ENCODE measurements at places on chromosomes 2 and 18. TPM values are rescaled to one million over a fixed set of nuclear protein-coding genes. Genes with fewer than 3 reads are reported as not detected.
A peak's percentile ranks its signal among the peaks of the same experiment; 100 is the strongest.

Gene NEURL3
- 0.16 TPM for total RNA-seq

Gene GALNT14
- total RNA-seq: 0.90 TPM

Gene MARCO
- total RNA-seq: not detected

Gene SLC4A5
- 1.2 TPM for total RNA-seq

Gene MPV17
- 80.4 TPM for total RNA-seq

Gene VWC2L
- not detected for total RNA-seq

Gene GAREM1
- total RNA-seq: not detected

Gene SNRNP27
- 60.4 TPM for total RNA-seq

Gene AGXT
- total RNA-seq: not detected

Gene RBM43
- 2.6 TPM for total RNA-seq

Gene SLC19A3
- not detected for total RNA-seq

- no peaks in the 10 kb centered on the region for H3K36me3 ChIP-seq
- no peak for DNase-seq
- no peaks in the 10 kb centered on the region for H3K4me1 ChIP-seq
- H3K4me3 ChIP-seq: no peak overlapping the region
- H3K27me3 ChIP-seq: no peaks in the 10 kb centered on the region
Measured at GRCh38 chr18:37653618-37654017, 88.0 kb upstream of the CELF4 start.

GRCh38 chr2:239400596-239401066 lies at the start of gene HDAC4:
Gene HDAC4 (minus strand): TSS chr2:239401020. CDS start chr2:239352699, 48,321 bp downstream.
- peak within 1 kb of the TSS; percentile 91 for H3K4me3 ChIP-seq
- peak within 1 kb of the TSS; percentile 99 for H3K27ac ChIP-seq
- peaks cover 34% of the 10 kb centered on the region for H3K4me1 ChIP-seq
- peaks cover 23% of the 10 kb centered on the region for H3K36me3 ChIP-seq
- DNase-seq: no peak
- peaks cover 5% of the 10 kb centered on the region for H3K27me3 ChIP-seq

DNA sequence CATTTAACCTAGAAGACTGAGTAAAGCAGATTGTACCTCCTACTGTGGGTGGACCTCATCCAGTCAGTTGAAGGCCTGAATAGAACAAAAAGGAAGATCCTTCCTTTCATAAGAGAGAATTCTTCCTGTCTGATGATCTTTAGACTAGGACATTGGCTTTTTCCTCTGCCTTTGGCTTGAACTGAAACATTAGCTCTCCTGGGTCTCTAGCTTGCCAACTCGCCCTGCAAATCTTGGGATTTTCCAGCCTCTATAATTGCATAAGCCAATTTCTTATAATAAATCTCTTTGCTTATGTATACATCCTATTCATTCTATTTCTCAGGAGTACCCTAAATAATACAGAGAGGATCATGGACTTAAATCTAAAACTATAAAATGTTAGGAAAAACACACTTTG lies 6.2 kb upstream of the KDSR start:
- no peak overlapping the region for H3K4me3 ChIP-seq
- H3K4me1 ChIP-seq: peaks cover 13% of the 10 kb centered on the region
- no peak overlapping the region for H3K27ac ChIP-seq

- H3K4me3 ChIP-seq: no peak overlapping the region
- peaks cover 76% of the 10 kb centered on the region for H3K27me3 ChIP-seq
- DNase-seq: no peak
- H3K36me3 ChIP-seq: peaks cover 3% of the 10 kb centered on the region
Measured at GRCh38 chr2:176170602-176171305, 13.6 kb downstream of the HOXD3 start.

- H3K4me1 ChIP-seq: no peaks in the 10 kb centered on the region
- no peaks in the 10 kb centered on the region for H3K36me3 ChIP-seq
- no peak overlapping the region for H3K4me3 ChIP-seq
- no peak for DNase-seq
- H3K27me3 ChIP-seq: peaks cover 5% of the 10 kb centered on the region
Measured at GRCh38 chr2:36663851-36664695, 32.4 kb upstream of the VIT start.

DNA sequence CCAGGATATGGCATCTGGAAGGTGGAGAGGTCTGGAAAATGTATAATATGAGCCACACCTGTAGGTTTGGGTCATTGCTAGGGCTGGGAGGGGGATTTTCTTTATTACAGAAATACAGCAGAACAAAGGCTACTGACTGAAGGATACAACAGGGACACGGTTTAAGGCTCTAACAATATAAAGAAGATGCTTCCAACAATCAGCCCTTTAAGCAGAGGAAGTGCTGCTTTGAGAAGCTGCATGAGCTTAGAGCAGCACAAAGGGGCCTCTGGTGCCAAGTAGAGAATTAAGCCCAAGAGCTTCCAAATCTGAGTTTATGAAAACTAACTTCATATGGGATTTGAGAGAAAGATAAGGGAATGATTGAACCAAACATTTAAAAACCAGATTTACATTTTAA lies 174.5 kb upstream of the RMP24 start:
- H3K27me3 ChIP-seq: peaks cover 2% of the 10 kb centered on the region
- no peaks in the 10 kb centered on the region for H3K4me1 ChIP-seq
- no peaks in the 10 kb centered on the region for H3K36me3 ChIP-seq
- H3K4me3 ChIP-seq: no peak overlapping the region
- DNase-seq: no peak

- peak overlapping the region; percentile 100 for H3K4me3 ChIP-seq
- H3K36me3 ChIP-seq: peaks cover 30% of the 10 kb centered on the region
- H3K27me3 ChIP-seq: peaks cover 5% of the 10 kb centered on the region
- peak; percentile 35 for DNase-seq
- peak overlapping the region; percentile 100 for H3K27ac ChIP-seq
Measured at GRCh38 chr2:64524604-64525316, 632 bp downstream of the AFTPH start.

GRCh38 chr18:45738660-45739059 lies 14.7 kb downstream of the SLC14A1 start:
- H3K4me3 ChIP-seq: no peak overlapping the region
- no peak overlapping the region for H3K27ac ChIP-seq
- no peaks in the 10 kb centered on the region for H3K36me3 ChIP-seq
- DNase-seq: no peak

GRCh38 chr2:151258121-151258520 lies 3.5 kb downstream of the RBM43 start:
- H3K4me3 ChIP-seq: no peak overlapping the region
- no peak overlapping the region for H3K27ac ChIP-seq

GRCh38 chr2:15334644-15335326 lies 226.3 kb downstream of the NBAS start:
- no peaks in the 10 kb centered on the region for H3K27me3 ChIP-seq
- H3K36me3 ChIP-seq: peaks cover 3% of the 10 kb centered on the region
- DNase-seq: no peak

GRCh38 chr2:70690846-70691245 lies 77.2 kb downstream of the ADD2 start:
- DNase-seq: no peak
- H3K4me3 ChIP-seq: no peak overlapping the region
- H3K36me3 ChIP-seq: no peaks in the 10 kb centered on the region
- no peak overlapping the region for H3K27ac ChIP-seq
- H3K27me3 ChIP-seq: no peaks in the 10 kb centered on the region
